ENCODE measurements at places on chromosomes 16 and 17.
A peak's percentile ranks its signal among the peaks of the same experiment; 100 is the strongest.

- DNase-seq, result no peak
Measured at GRCh38 chr16:10232757-10233156, 50.5 kb upstream of the GRIN2A start.

DNA sequence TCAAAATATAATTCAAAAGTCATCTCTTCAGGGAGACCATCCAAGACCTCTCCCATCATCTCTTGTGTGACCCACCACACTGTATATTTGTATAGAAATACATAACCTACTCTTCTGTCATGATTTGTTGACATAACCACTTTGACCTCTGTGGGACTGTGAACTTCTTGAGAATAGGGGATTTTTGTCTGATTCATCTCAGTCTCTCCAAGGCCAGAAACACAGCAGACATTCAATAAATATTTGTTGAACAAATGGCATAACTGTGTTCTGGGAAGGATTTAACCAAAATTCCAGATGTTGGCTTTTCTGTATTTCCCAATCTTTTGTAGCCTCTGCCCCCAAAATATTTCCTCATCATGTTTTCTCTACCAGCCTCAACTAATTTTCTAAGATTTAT lies 169.7 kb downstream of the CDH11 start:
- DNase-seq, result peak; percentile 57

DNA sequence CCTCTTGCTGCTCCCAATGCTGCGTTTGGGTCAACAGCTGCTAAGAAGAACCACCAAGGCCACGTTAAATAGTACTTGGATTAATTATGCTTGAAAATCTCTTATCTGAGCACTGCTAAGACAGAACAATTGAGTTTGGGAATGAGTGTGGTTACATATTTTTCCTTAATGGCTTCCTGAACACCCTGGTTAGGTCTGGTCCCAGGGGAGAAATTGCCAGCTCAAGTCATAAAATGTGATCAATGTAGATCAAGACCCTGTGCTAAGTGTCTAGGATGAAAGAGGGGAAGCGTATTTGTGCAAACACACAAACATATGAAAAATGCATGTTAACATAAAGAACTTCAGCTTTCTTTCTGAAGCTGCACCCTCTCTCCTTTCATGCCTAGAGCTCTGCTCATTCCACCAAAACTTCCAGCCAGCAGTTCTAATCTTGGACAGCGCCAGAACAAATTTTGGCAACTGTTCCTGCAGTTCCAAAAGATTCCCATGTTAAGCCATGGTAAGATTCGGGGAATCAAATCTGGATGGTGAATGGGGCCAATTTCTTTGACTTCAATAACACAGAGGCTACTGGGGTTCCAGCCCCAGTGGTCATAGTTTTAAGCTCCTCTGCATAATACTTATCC lies 72.0 kb downstream of the ZFHX3 start:
- DNase-seq, result no peak

- no peak for DNase-seq
Measured at GRCh38 chr17:63956296-63956920, 16.3 kb downstream of the SCN4A start.

DNA sequence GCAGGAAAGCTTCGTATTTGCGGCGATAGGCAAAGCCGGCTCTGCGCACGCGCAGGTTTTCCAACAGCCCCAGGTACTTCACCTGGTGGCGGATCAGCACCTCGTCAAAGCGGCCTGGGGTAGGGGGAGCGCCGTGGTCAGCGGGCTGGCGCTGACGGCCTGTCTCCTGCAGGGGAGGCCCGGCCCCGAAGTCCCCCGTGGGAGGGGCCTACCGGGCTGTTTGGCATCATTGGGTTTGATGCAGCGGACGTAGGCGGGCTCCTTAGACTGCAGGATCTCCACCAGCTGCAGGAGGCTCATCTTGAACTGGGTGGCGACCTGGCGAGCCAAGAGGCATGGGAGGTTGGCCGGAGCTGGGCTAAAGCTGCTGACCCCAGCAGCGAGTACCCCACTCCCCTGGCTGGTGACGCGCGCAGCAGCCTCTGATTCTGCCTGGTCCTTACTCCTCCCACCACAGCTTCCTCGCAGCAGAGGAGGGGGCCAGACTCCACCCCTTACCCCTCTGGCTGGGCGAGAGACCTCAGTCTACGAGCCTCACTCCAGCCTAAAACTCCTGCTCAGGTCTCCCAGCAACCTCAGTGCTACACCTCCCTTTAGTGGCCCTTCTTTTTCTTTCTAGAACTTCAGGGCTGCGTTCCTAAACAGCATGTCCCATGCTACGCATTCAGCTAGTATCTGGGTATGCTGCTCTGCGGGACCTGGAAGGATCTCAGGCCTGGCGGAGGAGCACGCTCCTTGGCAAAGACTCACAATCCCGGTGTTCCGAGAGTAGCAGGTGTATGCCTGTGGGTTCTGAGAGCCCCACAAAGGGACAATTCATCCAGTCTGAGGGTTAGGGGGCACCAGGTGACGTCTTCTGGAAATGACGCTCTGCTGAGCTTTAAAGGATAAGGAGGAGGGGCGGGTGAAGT lies 16.1 kb upstream of the CRK start:
- DNase-seq, result no peak

DNA sequence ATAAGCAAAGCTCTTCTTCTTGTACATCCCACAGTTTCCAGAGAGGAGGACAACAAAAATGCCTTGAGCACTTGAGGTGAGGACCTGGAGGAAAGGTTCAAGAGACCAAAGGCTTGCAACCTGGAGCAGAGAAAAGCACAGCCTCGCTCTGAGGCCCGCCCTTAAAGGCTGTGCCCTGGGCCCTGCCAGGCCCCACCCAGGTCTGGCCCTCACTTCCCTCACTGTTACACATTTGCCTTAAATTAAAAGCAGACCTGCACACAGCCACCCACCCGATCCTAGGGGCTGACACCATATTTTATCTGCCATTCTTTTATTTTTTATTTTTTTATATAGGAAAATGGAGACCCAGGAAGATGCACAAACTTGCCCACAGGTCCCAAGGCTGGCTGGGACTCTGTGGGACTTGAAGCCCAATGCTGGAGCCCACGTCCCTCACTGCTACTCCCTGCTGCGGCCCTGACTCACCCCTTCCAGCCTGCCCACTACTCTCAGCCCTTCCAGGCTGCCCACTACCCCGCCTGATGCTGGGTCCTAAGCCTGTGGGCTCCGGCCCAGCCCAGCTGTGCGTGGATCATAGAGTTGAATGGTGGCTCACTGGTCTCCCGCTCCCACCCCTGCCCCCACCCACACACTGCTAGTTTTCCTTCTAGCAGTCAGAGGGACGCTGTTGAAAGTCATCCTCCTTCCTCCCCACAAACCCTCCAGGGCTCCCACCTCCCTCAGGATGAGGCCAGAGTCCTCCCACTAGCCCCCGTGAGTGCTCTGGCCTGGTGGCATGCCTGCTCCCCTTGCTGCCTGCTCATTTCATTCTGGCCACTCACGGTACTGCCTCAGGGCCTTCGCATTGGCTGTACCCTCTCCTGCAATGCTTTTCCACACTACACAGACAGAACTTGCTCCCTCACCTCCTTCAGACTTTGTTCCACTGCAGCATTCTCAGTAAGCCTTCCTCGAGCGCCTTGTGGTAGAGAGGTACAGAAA lies 77.6 kb upstream of the MED9 start:
- DNase-seq, result no peak

DNA sequence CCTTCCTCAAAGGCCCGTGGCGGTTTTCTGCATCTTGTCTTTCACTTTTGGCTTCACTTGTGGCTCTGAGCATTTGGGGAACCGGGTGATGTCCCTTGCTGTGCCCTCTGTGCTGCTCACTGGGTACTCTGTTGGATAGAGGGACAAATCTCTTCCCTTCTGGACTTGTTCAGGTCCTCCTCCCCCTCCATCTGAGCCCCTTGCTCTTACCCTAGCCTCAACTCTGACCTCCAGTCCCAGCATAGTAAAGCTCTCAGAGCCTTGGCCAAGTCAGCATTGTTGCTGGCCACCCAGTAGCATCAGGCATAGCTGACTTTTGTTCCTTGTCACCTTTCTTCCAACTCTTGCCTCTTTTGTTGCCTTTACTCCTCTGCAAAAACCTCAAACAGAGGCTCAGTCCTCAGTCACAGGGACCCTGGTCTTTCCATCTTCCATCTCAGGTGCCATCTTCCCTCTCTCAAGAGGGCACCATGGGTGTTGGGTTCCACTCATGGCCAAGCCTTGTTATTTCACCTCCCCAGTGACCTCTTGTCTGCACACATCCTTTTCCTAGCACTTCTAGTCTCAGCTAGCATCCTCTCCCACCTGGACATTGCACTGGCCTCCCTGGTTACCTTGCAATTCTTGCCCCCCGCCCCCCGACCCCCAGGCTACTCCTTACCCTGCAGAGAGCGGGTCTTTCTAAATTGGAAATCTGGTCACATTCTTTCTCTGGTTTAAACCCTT lies 393 bp upstream of the PSMB10 start:
- DNase-seq, result peak; percentile 47

DNA sequence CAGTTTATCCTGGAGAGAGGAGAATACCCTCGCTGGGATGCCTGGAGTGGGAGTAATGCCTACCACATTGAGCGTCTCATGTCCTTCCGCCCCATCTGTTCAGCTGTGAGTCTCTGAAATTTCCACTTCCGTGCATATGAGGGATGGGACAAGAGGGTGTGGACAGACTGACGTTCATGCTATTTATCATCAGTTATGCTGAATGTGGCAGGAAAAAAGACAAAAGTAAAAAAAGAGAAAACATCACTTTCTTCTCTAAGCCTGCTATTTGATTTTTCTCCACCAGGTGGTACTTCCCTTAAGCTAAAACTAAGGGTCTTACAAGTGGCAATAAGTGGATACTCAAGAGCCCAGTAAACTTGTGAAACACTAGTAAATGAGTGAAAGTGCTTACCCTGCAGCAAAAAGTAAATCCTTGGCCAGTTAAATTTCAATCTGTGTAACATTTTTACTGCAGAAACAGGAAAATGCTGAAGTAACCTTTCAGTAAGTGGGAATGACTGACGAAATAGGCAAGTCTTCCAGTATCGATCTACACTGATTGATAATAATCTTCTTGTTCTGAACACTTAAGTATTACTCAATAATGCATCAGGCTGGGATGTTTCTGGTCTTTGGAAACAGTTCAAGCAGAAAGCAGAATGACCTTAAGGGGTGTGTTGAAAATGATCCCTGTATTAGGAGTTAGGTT lies 5.6 kb downstream of the CRYBA1 start:
- no peak for DNase-seq

DNA sequence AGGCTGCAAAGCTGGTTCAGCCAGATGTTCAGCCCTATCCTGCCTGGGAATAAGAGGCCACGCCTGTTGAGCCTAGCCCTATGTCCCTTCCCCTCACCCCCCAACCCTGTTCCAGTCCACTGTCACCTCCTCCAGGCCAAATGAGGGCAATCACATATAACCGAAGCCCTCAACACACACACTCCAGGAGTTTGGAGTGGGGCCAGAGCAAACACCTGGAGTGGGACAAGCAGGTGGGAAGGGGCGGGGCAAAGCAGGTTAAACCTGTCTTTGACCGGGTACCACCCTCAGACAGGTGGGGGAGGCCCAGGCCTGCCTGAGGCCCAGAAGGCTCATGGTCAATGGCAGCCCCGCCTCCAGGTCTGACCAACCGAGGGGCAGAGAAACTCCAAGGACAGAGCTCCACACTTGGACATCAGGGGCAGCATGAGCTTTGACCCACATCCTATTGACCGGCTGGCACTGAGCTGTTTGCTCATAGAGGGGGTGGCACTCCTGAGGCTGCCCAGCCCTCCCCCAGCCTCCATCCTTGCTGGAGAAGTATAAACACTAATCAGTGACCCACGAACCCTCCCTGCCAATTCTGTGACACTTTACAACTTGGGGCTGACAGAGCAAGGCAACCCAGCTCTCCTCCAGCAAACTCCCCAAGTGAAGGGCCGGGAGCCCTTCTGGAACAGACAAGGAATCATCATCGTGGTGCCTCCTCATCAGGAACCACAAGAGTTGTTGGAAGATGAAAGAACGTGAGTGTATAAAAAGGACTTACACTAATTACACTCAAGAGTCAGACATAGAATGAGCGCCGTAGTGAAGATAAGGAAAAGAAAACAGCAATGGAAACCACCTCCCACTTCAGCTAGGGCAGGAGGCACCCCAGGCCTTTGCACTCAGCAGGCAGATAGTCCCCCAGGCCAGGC lies 1.5 kb downstream of the ESRP2 start:
- DNase-seq, result no peak

DNA sequence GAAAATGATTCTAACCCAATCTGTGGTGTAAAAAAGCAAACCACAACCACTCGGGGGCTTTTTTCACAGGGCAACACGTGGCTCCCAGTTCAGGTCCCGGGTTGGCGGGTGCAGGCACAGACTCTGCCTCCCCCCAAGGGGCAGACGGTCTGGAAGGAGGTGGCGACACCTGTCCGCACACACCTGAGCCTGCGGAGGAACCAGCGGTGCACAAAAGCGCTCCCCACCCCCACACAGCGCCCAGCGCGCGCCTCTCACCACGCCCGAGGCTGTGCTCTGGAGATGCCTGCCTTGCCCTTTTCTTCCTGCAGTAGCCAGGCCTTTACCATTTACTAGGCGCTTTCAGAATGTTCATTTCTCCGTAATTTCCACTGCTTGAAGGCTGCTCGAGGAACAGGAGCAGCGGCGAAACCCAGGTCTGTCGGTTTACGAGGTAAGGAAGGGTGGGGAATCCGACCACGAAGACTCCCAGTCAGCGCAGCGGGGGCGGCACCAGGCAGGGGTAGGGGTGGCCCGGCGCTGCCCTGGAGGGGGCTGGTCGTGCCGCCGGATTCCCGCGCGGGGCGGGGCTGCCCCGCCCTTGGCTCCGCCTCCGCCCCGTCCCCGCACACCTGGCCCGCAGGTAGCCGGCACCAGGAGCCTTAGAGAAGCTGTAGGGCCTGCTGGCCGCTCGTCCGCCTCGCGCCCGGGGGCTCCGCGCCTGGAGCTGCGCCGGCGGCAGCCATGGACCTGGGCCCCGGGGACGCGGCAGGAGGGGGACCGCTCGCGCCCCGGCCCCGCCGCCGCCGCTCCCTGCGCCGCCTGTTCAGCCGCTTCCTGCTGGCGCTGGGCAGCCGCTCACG lies at the start of gene USP43:
TSS of gene USP43 (plus strand) at position 608 of the 842 bp plus-strand sequence. CDS start at position 724, 116 bp downstream.
- no peak for DNase-seq

GRCh38 chr16:84119368-84119767 lies 2.6 kb upstream of the MBTPS1 start:
- no peak for DNase-seq

DNA sequence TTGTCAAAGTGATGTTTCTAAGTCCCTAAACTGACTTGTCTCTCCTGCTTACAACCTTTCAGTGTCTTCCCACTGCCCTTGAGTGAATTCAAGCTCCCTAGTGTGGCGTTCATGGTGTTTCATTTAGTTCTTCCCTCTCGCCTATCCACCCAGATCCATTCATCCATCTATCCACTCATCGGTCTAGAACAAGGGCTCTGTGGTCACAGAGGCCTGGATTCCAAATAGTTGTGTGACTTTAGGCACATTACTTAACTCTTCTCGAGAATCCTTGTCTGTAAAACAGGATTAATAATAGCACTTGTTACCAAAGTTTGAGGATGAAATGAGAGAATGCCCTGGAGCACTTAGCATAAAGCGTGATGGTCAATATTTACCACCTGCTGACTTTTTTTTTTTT lies 870 bp upstream of the TAC4 start:
- no peak for DNase-seq

Measured in GM04504 (cell line).